ENCODE measurements at places on chromosomes 1 and 21. TPM values are rescaled to one million over a fixed set of nuclear protein-coding genes. Genes with fewer than 3 reads are reported as not detected.

Gene S100A7
- total RNA-seq = not detected

Gene WNT3A
- total RNA-seq = 0.53 TPM

Gene ORC1
- 17.6 TPM for total RNA-seq

Gene CYB5RL
- 6.5 TPM for total RNA-seq

Gene TARBP1
- 61.1 TPM for total RNA-seq

Gene GPR89A
- 22.5 TPM for total RNA-seq

Gene ANKRD34A
- total RNA-seq = 0.50 TPM

DNA sequence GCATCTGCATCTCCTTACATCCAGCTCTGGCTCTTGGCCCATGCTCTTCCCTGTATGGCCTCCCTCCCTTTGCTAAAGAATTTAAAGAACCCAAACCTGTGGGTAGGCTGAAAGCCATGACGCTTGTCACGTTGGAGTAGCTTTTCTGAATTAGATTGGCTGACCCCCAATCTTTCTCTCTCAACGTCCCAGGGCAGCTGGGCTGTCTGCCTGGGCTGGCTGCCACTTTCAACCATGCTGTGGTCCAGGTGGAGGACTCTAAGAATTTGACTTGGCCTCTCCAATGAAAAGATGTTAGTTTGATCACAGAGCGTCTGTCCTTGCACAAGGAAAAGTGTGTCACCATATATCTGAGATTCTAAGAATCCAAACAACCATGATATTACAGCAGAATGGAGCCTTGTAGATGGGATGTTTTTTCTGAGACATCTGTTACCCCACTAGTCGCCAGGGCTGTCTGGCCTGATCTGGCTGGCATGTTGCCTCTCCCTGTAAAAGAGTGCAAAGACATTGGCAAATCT, 6.5 kb upstream of the IGSF3 start:
- H3K36me3 ChIP-seq = no peaks in the 10 kb centered on the region
- H3K27me3 ChIP-seq = no peaks in the 10 kb centered on the region
- 0 out of 2 replicates have a peak overlapping the region, but pooled peaks have one; percentile 4 for H3K27ac ChIP-seq
- no peak for DNase-seq
- H3K4me1 ChIP-seq = peaks cover 16% of the 10 kb centered on the region

GRCh38 chr1:163561580-163562295, 240.0 kb downstream of the NUF2 start:
- H3K4me3 ChIP-seq = no peak overlapping the region
- no peak for DNase-seq
- no peaks in the 10 kb centered on the region for H3K36me3 ChIP-seq
- no peak overlapping the region for H3K27ac ChIP-seq

- no peak overlapping the region for H3K27ac ChIP-seq
- DNase-seq = peak; percentile 49
- no peaks in the 10 kb centered on the region for H3K36me3 ChIP-seq
- no peaks in the 10 kb centered on the region for H3K27me3 ChIP-seq
- no peak overlapping the region for H3K4me3 ChIP-seq
Observed at GRCh38 chr1:222167111-222167510, 380.8 kb downstream of the HHIPL2 start.

GRCh38 chr1:11046270-11046566, 821 bp downstream of the MASP2 start:
- no peaks in the 10 kb centered on the region for H3K36me3 ChIP-seq
- no peaks in the 10 kb centered on the region for H3K27me3 ChIP-seq
- H3K27ac ChIP-seq = no peak overlapping the region
- no peak overlapping the region for H3K4me3 ChIP-seq

- no peak overlapping the region for H3K4me3 ChIP-seq
- H3K36me3 ChIP-seq = no peaks in the 10 kb centered on the region
- H3K27me3 ChIP-seq = no peaks in the 10 kb centered on the region
- H3K4me1 ChIP-seq = no peaks in the 10 kb centered on the region
- H3K27ac ChIP-seq = no peak overlapping the region
Observed at GRCh38 chr1:2224631-2225428, 3.3 kb upstream of the SKI start.

DNA sequence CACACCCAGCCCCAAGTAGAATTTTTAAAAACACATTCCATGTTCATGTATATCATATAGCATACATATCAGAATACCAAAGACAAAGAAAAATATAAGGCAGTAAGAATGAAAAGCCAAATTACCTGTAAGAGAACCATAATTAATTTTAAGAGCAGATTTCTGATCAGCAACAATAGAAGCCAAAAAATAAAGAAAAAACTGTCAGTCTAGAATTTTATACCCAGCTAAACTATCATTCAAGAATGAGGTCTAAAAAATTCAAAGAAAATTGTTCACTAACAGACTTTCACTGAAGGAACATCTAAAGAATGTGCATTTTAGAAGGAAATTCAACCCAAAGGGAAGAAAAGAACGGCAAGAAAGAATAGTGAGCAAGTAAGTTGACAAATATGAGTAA, 10.6 kb upstream of the FUCA1 start:
- H3K27ac ChIP-seq = no peak overlapping the region
- no peaks in the 10 kb centered on the region for H3K36me3 ChIP-seq
- no peaks in the 10 kb centered on the region for H3K27me3 ChIP-seq
- no peak for DNase-seq
- no peak overlapping the region for H3K4me3 ChIP-seq
- no peaks in the 10 kb centered on the region for H3K4me1 ChIP-seq

GRCh38 chr21:39006571-39007311, 176.5 kb downstream of the PSMG1 start:
- DNase-seq = no peak
- H3K27ac ChIP-seq = peak overlapping the region; percentile 9
- no peaks in the 10 kb centered on the region for H3K36me3 ChIP-seq
- H3K4me3 ChIP-seq = no peak overlapping the region
- H3K4me1 ChIP-seq = peaks cover 8% of the 10 kb centered on the region
- no peaks in the 10 kb centered on the region for H3K27me3 ChIP-seq

DNA sequence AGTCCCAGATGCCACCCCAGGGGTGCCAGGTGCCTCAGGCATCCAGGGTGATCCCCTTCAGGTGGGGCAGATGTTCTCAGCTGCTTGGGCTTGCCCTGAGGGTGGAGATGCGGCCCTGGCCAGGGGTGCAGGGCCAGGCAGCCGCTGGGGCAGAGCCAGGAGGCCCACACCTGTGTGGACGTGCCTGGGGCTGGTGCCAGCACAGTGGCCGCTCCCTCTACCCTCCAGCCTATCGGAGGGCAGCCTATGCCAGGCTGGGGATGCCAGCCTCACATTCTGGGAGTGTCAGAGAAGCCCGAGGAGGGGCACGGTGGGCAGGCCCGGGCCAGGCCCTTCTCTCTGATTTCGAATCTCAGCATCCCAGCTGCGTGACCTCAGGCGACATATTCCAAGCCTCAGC, 96.5 kb upstream of the WNT4 start:
- DNase-seq = peak; percentile 29
- peaks cover 6% of the 10 kb centered on the region for H3K4me1 ChIP-seq
- H3K27me3 ChIP-seq = no peaks in the 10 kb centered on the region
- no peak overlapping the region for H3K27ac ChIP-seq
